Activated CD8-positive, alpha-beta T cell treated with anti-CD3 and anti-CD28 coated beads for 36 hours (primary cell): ENCODE measurements at places on chromosomes 6 and 20. TPM values are rescaled to one million over a fixed set of nuclear protein-coding genes. Genes with fewer than 3 reads are reported as not detected.

GRCh38 chr6:99276747-99277146 lies 72.7 kb downstream of the FAXC start:
- no peak for DNase-seq
- H3K4me3 ChIP-seq: no peak overlapping the region
- H3K36me3 ChIP-seq: no peaks in the 10 kb centered on the region
- no peak overlapping the region for H3K27ac ChIP-seq
- H3K4me1 ChIP-seq: no peaks in the 10 kb centered on the region

- H3K4me1 ChIP-seq: peaks cover 2% of the 10 kb centered on the region
- no peak for DNase-seq
- no peaks in the 10 kb centered on the region for H3K27me3 ChIP-seq
These were observed 59.0 kb downstream of the MDGA1 start for GRCh38 chr6:37638414-37639341.

- DNase-seq: no peak
- H3K4me1 ChIP-seq: peaks cover 6% of the 10 kb centered on the region
- H3K4me3 ChIP-seq: no peak overlapping the region
- no peak overlapping the region for H3K27ac ChIP-seq
These were observed 237.5 kb downstream of the CDC5L start for GRCh38 chr6:44624936-44625573.

- H3K27ac ChIP-seq: no peak overlapping the region
- no peak overlapping the region for H3K4me3 ChIP-seq
- H3K4me1 ChIP-seq: no peaks in the 10 kb centered on the region
- no peaks in the 10 kb centered on the region for H3K27me3 ChIP-seq
- no peak for DNase-seq
- no peaks in the 10 kb centered on the region for H3K36me3 ChIP-seq
These were observed 761.9 kb upstream of the MMS22L start for GRCh38 chr6:98044791-98045470.

GRCh38 chr6:81696524-81696923 lies 56.0 kb downstream of the TENT5A start:
- DNase-seq: peak; percentile 2
- no peaks in the 10 kb centered on the region for H3K4me1 ChIP-seq

The TP53TG5 gene
- 0.29 TPM for total RNA-seq

The CD109 gene
- 10.6 TPM for total RNA-seq

DNA sequence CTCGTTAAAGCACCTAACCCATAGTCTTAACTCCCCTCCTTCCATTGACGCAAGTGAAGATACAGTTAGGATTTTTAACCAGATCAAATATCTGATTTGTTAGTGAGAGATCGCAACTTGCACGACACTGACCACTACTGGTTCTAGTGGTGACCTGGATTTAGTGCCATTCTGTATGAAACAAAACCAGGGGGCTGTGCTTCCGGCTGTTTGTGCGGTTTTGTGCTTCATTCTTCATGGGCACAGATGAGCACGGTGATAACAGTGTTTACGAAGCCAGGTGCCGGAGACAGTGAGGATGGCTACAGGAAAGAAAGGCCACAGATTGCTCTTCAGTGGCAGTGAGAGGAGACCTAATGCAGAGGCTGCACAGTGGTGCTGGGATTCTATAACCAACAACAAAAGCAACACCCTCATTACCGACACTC lies 75.5 kb downstream of the NOL4L start:
- H3K27me3 ChIP-seq: no peaks in the 10 kb centered on the region
- peak overlapping the region; percentile 79 for H3K4me3 ChIP-seq
- peak; percentile 91 for DNase-seq
- peak overlapping the region; percentile 93 for H3K27ac ChIP-seq
- H3K36me3 ChIP-seq: peaks cover 47% of the 10 kb centered on the region
- H3K4me1 ChIP-seq: peaks cover 87% of the 10 kb centered on the region

The MICB gene
- total RNA-seq: 17.0 TPM

DNA sequence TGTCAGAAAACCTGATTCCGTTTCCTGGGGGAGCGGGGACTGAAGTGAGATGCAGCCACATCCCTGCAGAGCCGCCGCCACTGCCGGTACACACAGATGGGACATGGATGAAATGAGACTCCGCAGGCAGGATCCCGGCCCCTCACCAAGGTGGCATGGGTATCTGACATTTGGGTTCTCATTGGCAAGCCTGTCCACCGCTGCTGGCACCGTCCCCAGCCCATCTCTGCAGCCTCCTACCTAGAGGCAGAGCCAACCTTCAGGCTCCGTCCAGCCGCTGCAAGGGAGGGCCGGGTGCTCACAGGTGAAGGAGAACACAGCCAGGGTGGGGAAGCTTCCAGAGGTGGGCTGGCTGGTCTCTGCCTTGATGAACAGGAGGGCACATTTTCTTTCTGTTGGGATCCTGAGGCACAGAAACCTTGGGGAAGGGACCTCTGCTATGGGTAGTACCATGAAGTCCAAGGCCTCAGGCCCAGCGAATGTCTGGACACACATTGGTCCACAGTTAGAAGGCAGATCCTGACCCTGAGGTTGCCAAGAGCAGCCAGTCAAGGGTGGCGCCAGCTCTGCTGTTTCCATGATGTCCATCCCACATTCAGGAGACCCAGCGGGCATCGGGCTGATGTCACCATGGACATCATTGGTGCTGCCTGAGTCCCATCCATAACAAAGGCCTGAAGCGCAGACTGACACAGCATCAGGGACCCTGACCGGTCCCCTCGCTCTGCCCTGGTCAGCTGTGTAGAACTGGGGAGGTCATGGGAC lies 177.4 kb downstream of the TAF4 start:
- DNase-seq: no peak
- no peak overlapping the region for H3K4me3 ChIP-seq
- H3K36me3 ChIP-seq: no peaks in the 10 kb centered on the region
- no peaks in the 10 kb centered on the region for H3K4me1 ChIP-seq

The AGPAT4 gene
- total RNA-seq: 3.5 TPM

The HLA-DMB gene
- 3.5 TPM for total RNA-seq

GRCh38 chr6:10999994-11000393 lies 44.1 kb downstream of the ELOVL2 start:
- no peaks in the 10 kb centered on the region for H3K36me3 ChIP-seq
- no peak overlapping the region for H3K27ac ChIP-seq
- DNase-seq: no peak
- no peaks in the 10 kb centered on the region for H3K4me1 ChIP-seq

- H3K4me1 ChIP-seq: peaks cover 35% of the 10 kb centered on the region
- H3K4me3 ChIP-seq: peak within 1 kb of the TSS; percentile 93
- H3K36me3 ChIP-seq: peaks cover 31% of the 10 kb centered on the region
- H3K27ac ChIP-seq: peak within 1 kb of the TSS; percentile 100
- no peaks in the 10 kb centered on the region for H3K27me3 ChIP-seq
These were observed at the start of gene CD164 for GRCh38 chr6:109381747-109382575. Gene CD164 (minus strand): TSS chr6:109382467. CDS start chr6:109382378, 89 bp downstream.

The HCRTR2 gene
- total RNA-seq: not detected
